ENCODE measurements at places on chromosomes 16 and 17.

GRCh38 chr17:35973333-35974260 is 7.7 kb downstream of the CCL16 start:
- no peak for DNase-seq

GRCh38 chr17:67082107-67082506 is 37.8 kb downstream of the CACNG1 start:
- DNase-seq: no peak

- DNase-seq: no peak
These were observed 3.6 kb downstream of the CLUH start for GRCh38 chr17:2707721-2708584.

DNA sequence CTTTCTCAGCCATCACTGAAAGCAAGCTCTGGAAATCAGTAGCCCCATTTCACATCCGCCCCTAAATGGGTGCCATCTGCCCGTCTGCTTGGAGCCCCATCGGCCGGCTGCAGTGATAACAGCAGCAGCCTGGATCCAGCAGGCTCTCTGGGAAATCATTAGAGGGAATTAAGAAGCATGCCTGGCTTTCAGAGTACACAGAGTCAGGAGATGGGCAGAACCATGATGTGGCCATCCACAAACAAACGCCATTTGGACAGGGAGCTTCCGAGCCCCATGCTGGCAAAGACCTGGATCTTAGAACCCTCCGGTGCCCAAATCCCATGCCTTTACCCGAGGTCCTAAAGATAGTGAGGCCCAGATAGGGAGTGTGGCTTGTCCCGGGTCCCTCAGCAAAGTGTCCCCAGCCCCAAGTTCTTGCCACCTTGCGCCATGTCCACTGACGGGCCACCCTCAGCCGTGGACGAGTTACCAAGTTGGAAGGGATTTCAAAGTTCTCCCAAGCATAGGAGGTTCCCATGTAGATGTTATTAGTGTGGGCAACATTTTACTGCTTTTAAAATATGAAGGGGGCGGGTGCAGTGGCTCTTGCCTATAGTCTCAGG is 1.0 kb upstream of the LITAF start:
- DNase-seq: no peak

DNA sequence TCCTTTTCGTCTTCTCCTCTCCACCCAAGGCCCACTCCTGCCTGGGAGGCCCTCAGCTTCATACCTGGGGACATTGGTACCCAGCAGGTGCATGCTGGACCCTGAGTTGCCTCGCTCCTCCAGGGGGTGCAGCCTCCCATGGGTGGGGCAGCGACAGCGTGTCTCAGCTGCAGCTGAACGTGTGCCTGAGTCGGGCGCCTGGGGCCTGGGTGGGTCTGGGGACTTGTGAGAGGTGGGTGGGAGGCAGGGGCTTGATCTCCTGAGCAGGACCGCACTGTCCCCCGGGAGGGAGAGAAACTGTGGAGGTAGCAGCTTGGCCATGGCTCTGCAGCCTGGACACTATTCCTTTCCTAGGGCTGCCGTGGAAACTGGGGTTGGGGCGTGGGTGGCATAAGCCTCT is 24.8 kb upstream of the ENGASE start:
- no peak for DNase-seq

GRCh38 chr17:7834542-7834956 is 532 bp downstream of the KDM6B start:
- DNase-seq: no peak

- DNase-seq: no peak
These were observed 131.8 kb downstream of the STX8 start for GRCh38 chr17:9443811-9444210.

- no peak for DNase-seq
These were observed 22.7 kb downstream of the C16orf78 start for GRCh38 chr16:49396206-49396720.

- no peak for DNase-seq
These were observed 666.2 kb downstream of the TOX3 start for GRCh38 chr16:51880776-51881175.

All from NCI-H510A (cell line).